HCEC 1CT (cell line): ENCODE measurements at places on chromosomes 12 and 14.
A peak's percentile ranks its signal among the peaks of the same experiment; 100 is the strongest.

GRCh38 chr12:39127401-39127800 is 222.0 kb upstream of the CPNE8 start:
- peak; percentile 32 for DNase-seq

- DNase-seq: peak; percentile 36
These were observed 74.0 kb downstream of the RPS29 start for GRCh38 chr14:49512147-49512551.

GRCh38 chr12:84329938-84330337 is 582.7 kb downstream of the SLC6A15 start:
- DNase-seq: no peak

GRCh38 chr12:38385486-38385885 is 68.9 kb downstream of the ALG10B start:
- DNase-seq: no peak

- DNase-seq: peak; percentile 43
These were observed 743.5 kb downstream of the DIO2 start for GRCh38 chr14:79467835-79468234.

GRCh38 chr12:120640861-120641833 is 721 bp downstream of the CABP1 start:
- DNase-seq: peak; percentile 17

DNA sequence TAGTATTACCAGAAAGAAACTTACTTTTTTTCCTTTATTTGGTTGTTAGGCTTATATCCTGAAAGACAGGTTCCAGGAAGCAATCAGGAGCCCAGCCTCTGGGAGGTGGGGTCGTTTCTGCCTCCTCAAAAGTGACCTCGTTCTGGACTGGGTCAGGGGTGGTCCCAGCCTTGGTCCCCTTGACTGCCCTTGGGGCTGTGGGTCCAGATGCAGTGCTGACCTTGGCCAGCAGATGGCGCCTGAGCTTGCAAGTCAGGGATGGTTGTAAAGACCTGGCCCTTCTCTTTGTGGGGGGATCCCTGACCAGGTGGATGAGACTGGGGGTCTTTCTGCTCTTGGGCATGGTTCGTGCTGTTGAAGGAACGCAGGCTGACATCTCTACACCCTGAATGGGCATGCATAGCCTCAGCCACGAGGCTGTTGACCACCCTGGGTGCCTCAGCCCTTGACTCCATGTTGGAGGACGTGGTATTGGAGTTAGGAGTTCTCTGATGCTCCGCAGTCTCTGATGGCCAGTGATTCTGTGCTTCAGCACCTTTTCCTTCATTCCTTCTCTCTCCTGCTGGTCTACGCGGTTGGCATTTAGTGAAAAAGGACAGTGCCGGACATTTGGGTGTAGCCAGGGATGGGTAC is 62.4 kb downstream of the ADCK1 start:
- peak; percentile 24 for DNase-seq

GRCh38 chr12:39875721-39876120 is 230.2 kb downstream of the SLC2A13 start:
- DNase-seq: no peak

GRCh38 chr12:114274131-114274530 is 131.8 kb downstream of the TBX5 start:
- DNase-seq: no peak

DNA sequence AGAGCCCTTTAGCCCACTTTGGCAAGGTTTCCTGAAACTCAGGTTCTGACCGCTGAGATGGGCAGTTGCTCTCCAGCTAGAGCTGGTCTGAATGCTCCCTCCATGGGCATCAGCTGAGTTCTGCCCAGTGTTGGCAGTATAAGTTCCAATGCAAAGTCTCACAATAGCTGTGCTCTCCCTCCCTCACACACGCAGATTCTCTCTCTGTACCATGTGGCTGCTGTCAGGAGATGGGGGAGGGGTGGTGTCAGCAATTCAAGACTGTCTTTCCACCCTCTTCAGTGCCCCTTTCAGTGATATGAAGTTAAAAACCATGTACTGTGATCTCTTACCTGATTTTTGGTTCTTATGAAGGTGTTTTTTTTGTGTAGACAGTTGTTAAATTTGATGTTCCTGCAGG is 164.3 kb upstream of the PLEKHA5 start:
- DNase-seq: no peak

GRCh38 chr12:67758521-67758920 is 110.0 kb downstream of the DYRK2 start:
- no peak for DNase-seq

DNA sequence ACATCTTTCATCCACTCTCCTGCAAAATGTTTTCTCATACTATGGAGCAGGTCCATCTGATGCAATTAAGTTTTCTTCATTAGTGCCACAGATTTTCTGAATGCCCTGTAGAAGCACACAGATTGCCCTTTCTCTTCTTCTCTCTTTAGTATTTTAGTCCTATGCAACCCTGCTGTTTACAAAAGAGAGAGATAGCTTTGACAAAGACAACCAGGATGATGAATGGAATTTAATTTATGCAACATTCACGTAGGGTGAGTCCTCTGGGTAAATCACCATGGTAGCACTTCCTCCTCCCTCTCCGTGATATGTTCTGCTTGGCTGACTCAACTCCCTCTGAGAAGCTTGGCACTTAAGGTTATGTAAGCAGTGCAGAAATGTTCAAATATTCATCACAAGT is 400.9 kb upstream of the PDE3A start:
- peak; percentile 97 for DNase-seq

- no peak for DNase-seq
These were observed 164.1 kb upstream of the PELI2 start for GRCh38 chr14:55954108-55954507.

- DNase-seq: peak; percentile 95
These were observed 44.5 kb downstream of the PSMA6 start for GRCh38 chr14:35336494-35337268.

DNA sequence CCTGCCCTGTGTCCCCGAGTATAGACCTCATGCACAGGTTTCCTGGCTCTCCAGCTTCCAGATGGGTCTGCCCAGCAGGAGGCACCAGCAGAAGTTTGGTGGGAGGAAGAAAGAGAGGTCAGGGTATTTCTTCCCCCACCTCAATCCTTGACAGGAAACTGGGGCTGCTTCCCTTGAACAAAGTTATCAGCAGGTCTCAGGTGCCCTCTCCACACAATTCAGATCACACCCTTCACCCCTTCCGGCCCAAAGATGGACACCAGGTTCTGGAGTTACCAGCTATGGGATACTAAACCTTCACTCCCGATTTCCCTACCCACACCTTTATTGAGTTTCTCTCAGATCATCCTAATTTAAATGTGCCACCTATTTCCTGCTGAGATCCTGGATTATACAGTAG is 1.2 kb downstream of the SART3 start:
- DNase-seq: no peak

GRCh38 chr14:79334272-79334671 is 877.0 kb downstream of the DIO2 start:
- DNase-seq: no peak

- DNase-seq: peak; percentile 37
These were observed 574.1 kb downstream of the SLC16A7 start for GRCh38 chr12:60169904-60170303.

DNA sequence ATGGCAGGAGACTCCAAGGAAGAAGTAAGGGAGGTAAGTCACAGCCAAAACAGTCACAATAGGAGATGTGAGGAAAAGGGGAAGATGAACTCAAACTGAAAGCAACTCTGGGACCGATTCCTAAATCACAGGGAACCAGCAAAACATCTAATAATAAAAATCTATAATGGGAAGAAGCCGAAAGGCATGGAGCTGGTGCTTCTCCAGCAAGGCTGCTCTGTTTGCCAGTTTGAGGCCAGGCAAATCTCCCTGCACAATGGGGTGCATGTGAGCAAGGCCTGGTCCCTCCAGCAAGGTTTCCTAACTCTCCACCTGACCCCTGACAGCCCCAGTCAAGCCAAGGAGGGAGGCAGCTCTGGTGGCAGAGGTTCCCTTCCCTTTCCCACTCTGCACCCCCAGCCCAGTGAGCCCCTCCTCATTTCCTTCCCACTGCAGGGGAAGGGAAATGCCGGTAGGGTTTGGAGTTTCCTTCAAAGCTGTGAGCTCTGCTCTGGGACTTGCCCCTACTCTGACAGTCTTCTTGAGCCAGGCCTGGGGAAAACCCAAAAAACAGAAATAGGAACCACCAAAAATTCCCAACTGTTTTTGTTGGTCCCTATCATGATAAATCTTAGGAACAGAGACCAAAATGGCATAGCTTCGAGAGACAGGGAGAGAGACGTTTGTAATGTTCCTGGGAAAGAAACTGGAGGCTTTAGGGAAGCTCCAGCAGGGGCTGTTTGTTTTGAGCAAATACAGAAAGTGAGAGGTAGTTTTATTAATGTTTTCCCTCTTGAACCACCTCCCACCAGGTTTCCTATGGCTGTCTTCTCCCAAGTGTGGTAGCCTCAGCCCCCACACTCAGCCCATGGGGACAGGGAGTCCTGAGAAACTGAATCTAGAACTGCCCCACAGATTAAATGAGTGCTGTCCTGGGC is 34.6 kb downstream of the FMNL3 start:
- DNase-seq: no peak

DNA sequence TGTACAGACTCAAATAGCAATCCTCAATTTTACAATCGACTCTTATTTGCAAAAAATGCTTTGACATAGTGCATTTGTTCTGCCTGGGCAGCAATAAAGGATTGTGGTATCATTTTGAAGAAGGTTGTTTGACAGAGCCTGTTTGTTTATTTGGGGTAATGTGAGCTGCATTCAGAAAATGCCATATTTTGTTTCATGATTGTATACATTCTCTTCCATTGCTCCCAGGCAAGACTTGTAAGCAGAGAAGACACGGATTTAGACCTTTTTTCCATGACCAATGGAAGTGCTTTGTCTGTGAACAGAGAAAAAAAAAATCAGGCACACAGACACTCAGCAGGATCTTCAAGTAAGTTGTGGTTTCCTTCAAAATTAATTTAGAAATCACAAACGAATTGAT is 35.5 kb upstream of the ALX1 start:
- no peak for DNase-seq
